Activated naive CD8-positive, alpha-beta T cell treated with anti-CD3 and anti-CD28 coated beads for 36 hours (primary cell): ENCODE measurements at places on chromosomes 16 and 17. TPM values are rescaled to one million over a fixed set of nuclear protein-coding genes. Genes with fewer than 3 reads are reported as not detected.

PRR35 gene
- total RNA-seq = not detected

TMC5 gene
- not detected for total RNA-seq

- DNase-seq = no peak
Observed at GRCh38 chr17:43665937-43666236, 4.2 kb upstream of the MEOX1 start.

DNA sequence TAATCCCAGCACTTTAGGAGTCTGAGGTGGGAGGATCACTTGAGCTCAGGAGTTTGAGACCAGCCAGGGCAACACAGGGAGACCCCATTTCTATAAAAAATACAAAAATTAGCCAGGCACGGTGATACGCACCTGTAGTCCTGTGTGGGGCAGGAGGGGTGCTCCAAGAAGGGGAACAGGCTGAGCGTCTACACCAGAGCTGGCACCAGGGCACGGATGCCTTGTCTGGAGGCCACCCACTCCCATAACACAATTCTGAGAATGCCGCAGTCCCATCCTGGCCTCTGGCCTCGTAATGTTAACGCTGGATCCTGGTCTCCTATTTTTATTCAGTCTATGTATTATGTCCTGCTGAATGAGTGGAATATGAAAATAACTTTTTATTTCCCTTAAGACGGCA, 161.3 kb downstream of the WSCD1 start:
- DNase-seq = no peak

DNA sequence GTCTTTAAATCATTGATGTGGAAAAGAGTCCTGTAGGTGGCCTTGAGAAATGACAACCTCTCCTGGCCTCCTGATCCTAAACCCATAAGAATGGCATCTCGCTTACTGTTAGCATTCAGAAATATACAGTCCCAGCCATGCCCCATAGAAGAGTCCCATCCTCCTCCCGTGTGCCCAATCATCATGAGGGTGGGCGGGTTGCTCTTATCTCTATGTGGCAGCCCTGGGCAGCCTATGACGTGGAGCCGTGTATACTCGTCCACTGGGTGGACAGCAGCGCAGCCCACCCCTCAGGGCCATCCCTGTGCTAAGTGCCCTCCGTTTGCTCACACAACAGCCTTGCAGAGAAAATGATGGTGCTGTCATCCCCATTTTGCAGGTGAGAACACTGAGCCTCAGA, 105.3 kb downstream of the AMFR start:
- DNase-seq = no peak

GRCh38 chr16:51535591-51535990, 384.5 kb upstream of the SALL1 start:
- DNase-seq = no peak

DNA sequence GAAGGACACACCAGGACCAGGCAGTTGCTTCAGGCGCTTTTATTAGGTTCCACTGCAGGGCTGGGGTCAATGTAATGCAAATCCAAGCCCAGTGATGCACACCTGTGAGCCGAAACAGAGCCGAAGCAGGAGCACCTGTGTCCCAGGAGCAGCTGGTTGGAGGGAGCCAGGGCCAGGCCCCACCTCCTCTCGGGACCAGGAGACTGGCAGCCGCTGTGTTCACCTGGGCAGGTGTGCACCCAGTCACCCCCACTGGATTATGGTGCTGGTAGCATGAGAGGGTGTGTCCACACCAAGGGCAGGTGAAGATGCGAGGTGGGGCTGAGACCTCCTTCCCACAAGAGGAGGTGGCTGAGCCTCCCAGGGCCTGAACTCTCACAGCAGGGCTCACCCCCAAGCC, 4.7 kb upstream of the FAAP100 start:
- no peak for DNase-seq

TNRC6C gene
- total RNA-seq = 19.2 TPM

XPO6 gene
- 234 TPM for total RNA-seq

- no peak for DNase-seq
Observed at GRCh38 chr17:63820963-63821561, 6.2 kb upstream of the PSMC5 start.

DNA sequence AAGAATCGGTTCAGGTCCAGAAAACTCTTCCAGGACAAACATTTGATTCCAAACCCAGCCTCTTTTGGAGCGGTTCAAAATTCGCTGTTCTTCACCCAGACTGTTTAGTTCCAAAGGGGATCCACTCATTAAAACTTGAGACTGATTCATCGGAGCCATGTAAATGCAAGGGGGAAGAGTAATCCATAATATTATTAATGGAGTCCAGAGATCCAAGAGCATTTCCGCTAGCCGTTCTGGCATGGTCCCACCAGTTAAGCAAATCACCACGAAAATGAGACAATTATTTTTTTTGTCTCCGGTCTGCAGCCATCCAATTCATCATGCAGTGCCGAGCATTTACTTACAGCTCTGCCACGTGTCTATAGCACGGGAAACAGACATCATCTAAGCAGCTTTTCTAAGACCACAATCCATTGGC, 15.1 kb downstream of the CDH8 start:
- no peak for DNase-seq

DNA sequence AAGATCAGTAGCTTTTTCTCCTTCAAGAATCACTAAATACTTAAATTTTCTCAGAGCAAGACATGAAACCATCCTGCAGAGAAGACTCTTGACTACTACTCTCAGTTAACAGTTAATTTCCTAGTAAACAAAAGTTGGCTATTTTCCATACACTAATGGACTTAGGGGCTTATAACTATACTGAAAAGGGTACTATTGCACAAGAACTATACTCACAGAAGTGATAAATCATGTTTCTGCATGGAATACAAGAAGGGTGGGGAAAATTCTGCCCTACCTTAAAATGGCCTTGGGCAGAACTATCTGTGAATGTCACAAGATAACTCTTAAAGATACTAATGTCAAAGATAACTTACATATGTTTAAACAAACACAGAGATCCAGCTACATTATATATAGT, 12.5 kb downstream of the ZNF652 start:
- DNase-seq = no peak

DNA sequence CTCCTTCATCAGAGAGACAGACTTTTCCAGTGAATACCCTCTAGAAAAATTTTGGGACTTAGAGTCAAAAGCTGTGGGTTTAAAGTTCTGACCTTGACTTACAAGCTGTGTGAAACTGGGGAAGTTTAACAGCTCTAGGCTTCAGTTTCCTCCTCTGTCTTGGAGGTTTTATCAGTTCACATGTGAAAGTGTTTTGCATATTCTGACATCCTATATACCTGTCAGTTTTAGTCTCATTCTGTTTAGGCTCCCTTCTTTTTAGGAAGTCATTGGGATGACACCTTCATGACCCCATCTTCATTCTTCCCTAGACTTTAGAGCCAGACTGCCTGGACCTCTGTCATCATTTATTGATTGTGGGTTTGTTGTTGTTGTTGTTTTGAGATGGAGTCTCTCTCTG, 44.4 kb downstream of the YPEL2 start:
- DNase-seq = no peak

GRCh38 chr16:85412911-85413520, 200.1 kb upstream of the GSE1 start:
- no peak for DNase-seq

GRCh38 chr17:79320331-79320730, 245.7 kb downstream of the ENGASE start:
- DNase-seq = no peak

GRCh38 chr16:57354311-57354710, 4.3 kb upstream of the CCL22 start:
- DNase-seq = no peak

- DNase-seq = no peak
Observed at GRCh38 chr17:69500911-69501429, 86.5 kb downstream of the MAP2K6 start.

CA4 gene
- not detected for total RNA-seq

GRCh38 chr17:79836510-79836971, 2.7 kb downstream of the CBX4 start:
- DNase-seq = no peak

DNA sequence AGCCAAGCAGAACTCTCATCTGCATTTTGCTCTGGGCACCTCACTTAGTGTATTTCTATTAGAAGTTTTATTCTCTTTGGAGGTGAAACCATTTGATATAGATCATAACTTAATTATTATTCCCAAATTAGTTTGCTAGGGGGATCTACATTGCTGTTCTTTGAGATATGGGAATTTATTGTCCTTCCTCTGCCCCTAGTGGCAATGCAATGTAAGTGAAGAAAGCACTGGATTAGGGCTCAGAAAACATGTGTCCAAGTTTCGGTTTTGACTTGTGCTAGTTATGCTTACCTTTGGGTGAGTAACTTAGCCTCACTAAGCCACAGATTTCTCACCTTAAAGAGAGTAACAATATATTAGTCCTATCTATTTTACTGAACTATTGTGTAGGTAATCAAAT, 2.9 kb downstream of the KRT39 start:
- DNase-seq = no peak

DNA sequence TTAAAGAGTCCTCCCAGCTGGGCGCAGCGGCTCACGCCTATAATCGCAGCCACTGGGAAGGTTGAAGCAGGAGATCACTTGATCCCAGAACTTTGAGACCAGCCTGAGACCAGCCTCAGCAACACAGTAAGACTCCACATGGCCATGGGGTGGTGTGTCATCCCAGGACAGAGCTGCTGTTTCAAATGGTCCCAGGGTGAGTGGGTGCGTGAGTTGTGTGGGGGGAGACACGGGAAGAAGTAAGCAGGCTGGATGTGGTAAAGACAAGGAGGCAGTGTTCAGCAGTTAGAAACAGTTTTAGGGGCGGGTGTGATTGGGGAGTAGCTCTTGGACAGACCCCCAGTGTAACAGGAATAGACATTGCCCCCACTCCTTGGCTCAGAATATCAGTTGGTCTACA, 3.8 kb downstream of the SHPK start:
- no peak for DNase-seq

DNA sequence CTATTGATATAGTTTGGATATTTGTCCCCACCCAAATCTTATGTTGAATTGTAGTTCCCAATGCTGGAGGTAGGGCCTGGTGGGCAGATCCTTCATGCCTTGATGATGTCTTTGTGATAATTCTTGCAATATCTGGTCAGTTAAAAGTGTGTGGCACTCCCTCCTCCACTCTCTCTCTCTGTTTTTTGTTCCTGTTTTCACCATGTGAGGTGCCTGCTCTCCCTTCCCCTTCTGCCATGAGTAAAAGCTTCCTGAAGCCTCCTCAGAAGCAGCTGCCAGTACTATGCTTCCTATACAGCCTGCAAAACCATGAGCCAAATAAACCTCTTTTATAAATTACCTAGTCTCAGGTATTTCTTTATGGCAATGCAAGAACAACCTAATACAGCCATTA, 47.3 kb downstream of the TOM1L2 start:
- DNase-seq = no peak

DNA sequence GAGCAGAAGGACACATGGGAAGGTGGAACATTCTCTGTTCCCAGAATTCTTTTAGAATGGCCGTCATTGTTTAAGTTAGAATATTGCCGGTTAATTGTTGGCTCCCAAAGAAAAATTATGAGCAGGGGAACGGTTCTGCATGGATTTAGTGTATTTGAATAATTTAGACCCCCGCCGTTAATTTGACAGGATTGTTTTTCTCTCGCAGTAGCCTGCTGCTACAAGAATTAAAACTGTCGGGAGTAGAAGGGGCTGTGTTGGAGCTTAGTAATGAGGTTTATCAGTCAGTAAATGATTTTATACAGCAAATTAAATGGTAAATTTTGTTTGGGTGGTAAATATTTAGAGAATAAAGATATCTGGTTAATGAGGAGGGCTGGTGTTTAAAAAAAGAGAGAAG, 431.2 kb upstream of the DYNLRB2 start:
- DNase-seq = no peak

RRAD gene
- 0.20 TPM for total RNA-seq

CEP295NL gene
- not detected for total RNA-seq

KRTAP2-3 gene
- not detected for total RNA-seq

HOXB1 gene
- not detected for total RNA-seq

KRT31 gene
- not detected for total RNA-seq

TBC1D28 gene
- total RNA-seq = not detected

DNA sequence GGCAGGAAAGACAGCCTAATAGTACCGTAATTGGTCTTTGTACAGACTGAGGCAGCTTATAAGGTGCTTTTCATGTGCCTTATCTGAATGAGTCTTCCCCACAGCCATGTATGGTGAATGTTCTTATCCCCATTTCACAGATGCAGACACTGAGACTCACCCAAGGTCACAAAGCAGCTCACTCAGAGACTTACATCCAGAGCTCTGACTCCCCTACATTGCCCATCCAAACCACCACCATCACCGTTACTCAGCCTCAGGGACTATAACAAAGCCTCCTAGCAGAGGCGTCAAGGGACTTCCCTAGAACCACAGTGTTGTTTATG, 627 bp upstream of the GPR179 start:
- DNase-seq = no peak

RUNDC3A gene
- total RNA-seq = 0.16 TPM

NPIPB13 gene
- 6.8 TPM for total RNA-seq

SECTM1 gene
- 0.72 TPM for total RNA-seq

DNA sequence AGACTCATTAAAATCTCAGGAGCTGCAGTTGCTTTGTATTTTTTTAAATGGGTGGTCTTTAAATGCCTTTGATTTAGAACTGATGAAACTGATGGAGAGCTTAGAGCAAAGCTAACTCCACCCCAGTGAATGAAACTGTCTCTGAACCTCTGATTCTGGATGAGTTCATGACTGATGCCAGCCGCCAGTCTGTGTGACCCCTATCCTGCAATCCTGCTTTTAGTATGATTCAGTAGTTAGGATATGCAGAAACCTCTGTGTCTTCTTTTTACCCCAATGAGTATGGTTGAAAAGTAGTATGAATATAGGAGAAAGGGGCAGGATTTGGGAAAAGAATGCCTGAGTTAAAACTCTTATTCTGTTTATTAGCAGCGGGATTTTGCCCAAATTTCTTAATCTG, 12.3 kb upstream of the SALL1 start:
- no peak for DNase-seq

DNA sequence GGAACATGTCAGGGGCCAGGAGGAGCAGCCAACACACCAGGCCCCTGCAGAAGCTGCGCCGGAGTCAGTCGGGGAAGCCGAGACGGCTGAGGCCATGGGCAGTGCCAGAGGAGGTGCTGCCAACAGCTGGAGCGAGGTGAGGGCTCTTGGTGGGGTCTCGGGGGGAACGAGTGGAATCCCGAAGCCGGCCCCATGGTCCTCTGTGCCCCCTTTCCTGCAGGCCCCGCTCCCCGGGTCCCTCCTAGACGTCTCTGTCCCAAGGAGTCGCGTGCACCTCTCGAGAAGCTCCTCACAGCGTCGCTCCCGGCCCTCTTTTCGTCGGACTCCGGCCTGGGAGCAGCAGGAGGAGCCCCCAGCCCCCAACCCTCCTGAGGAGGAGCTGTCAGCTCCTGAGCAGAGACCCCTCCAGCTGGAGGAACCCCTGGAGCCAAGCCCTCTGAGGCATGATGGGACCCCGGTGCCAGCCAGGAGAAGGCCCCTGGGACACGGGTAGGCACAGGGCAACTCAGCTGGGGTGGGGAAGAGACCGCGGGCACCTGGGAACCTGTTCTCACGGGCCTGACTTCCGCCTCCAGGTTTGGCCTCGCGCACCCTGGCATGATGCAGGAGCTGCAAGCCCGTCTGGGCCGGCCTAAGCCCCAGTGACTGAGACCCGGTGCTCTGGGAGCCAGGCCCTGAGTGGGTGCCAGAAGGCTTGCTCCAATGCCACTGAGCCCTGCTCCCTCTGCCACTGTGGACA, 3.6 kb downstream of the APOBR start:
- no peak for DNase-seq

- DNase-seq = no peak
Observed at GRCh38 chr17:73476890-73477350, 165.1 kb upstream of the CDC42EP4 start.
